ENCODE measurements at places on chromosomes 7 and 10. TPM values are rescaled to one million over a fixed set of nuclear protein-coding genes. Genes with fewer than 3 reads are reported as not detected.

NACAD gene
- total RNA-seq, result 11.8 TPM

ASB10 gene
- total RNA-seq, result not detected

GRCh38 chr10:101297901-101298486 lies 56.0 kb upstream of the BTRC start:
- H3K4me1 ChIP-seq, result peaks cover 28% of the 10 kb centered on the region
- H3K4me3 ChIP-seq, result no peak overlapping the region
- H3K27me3 ChIP-seq, result no peaks in the 10 kb centered on the region
- no peaks in the 10 kb centered on the region for H3K36me3 ChIP-seq

PSTK gene
- 11.6 TPM for total RNA-seq

DNA sequence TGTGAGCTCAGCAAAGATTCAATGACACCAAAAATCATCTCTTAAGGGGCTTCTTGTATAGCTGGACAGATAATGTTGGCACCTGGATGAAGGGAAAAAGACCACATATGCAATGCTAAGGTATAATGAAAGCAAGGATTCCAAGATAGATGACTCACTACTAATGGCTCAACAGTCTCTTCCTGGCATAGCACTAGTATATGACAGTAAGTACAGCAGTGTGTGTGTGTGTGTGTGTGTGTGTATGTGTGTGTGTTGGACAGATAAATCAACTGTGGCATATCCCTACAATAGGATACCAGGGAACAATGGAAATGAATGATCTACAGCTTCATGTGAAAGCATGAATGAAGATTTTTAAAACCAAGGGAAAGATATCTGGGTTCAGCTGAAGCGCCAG lies 257.1 kb downstream of the SFMBT2 start:
- no peaks in the 10 kb centered on the region for H3K27me3 ChIP-seq
- H3K36me3 ChIP-seq, result no peaks in the 10 kb centered on the region
- no peak overlapping the region for H3K27ac ChIP-seq
- no peak for DNase-seq
- no peaks in the 10 kb centered on the region for H3K4me1 ChIP-seq
- no peak overlapping the region for H3K4me3 ChIP-seq

ACTL6B gene
- total RNA-seq, result 35.2 TPM
